ENCODE measurements at places on chromosomes 16 and 17. TPM values are rescaled to one million over a fixed set of nuclear protein-coding genes. Genes with fewer than 3 reads are reported as not detected.

Gene C16orf54
- not detected for polyA plus RNA-seq

Gene SMTNL2
- polyA plus RNA-seq, result not detected

Gene HEXIM1
- polyA plus RNA-seq, result 14.5 TPM

Gene TNK1
- polyA plus RNA-seq, result 0.55 TPM

Gene CD68
- polyA plus RNA-seq, result 55.0 TPM

Gene DPEP3
- polyA plus RNA-seq, result not detected

Gene KRTAP16-1
- polyA plus RNA-seq, result not detected

Gene ITGAL
- not detected for polyA plus RNA-seq

Gene FAM171A2
- polyA plus RNA-seq, result 8.1 TPM

DNA sequence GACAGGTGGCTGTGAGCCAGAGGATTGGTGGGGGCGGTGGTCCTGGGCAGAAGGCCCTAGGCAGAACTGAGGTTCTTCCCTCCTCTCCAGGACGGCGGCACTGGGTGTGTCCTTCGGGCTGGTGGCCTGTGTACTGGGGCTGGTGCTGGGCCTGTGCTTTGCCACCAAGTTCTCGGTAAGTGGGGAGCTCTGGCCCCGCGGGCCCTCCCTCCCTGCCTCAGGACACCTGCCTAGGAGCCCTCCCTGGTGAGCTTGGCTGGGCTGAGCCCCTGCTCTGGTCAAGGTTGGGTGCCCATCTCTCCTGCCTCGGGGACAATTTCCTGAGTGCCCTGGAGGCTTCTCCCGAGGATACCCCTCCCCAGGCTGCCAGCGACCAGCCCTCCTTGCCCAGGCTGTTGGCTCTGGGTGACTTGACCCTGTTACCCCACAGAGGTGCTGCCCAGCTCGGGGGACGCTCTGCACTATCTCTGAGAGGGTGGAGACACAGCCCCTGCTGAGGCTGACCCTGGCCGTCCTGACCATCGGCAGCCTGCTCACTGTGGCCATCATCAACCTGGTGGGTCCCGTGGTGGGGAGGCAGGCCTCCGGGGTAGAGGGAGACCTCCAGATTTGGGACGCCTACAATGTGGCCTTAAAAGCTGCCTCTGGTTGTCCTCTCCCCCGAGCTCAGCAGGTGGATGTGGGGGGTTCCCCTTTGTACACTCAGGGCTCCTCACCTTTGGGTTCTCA lies 42.0 kb downstream of the ADCY7 start:
- DNase-seq, result no peak

- peak; percentile 87 for DNase-seq
Measured at GRCh38 chr16:15966836-15967546, 17.6 kb downstream of the ABCC1 start.

- DNase-seq, result peak; percentile 75
Measured at GRCh38 chr17:15171167-15172047, 93.7 kb downstream of the PMP22 start.

- no peak for DNase-seq
Measured at GRCh38 chr16:67030221-67030962, 1.4 kb downstream of the CBFB start.

DNA sequence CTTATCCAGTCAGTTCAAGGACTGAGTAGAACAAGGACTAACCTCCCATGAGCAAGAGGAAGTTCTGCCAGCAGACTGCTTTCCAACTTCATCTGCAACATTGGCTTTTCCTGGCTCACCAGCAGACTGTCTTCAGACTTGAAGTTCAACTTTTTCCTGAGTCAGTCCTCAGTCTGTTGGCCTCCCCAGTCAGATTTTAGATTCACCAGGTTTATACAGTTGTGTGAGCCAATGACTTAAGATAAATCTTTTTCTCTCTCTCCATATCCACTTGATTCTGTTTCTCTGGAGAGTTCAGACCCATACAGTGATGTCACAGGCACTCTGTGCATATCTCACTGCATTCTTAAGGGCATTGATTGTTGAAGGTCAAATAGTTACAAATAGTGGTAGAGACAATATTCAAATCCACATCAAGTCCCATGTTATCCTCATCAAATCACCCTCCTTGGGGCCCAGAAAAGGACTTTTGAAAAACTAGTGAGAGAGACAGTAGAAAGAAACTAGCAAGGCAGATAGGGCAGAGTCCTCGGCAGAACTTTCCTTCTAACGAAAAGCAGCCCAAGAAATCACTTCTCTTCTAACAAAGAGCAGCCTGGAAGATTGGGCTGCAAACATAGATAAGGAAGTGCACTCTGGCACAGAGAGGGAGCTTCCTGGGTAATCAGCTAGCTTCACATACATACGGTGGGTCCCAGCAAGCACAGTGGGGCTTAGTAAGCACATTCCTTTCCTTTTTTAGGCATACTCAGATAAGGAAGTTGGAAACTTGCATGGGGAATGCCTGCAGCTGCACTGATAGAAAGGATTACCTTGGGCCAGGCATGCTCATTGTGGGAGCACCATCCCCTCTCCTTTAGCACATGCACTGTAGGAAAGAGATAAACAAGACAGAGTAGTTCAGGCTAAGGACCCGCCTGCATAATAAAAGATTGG lies 132.3 kb upstream of the FAM20A start:
- peak; percentile 72 for DNase-seq

DNA sequence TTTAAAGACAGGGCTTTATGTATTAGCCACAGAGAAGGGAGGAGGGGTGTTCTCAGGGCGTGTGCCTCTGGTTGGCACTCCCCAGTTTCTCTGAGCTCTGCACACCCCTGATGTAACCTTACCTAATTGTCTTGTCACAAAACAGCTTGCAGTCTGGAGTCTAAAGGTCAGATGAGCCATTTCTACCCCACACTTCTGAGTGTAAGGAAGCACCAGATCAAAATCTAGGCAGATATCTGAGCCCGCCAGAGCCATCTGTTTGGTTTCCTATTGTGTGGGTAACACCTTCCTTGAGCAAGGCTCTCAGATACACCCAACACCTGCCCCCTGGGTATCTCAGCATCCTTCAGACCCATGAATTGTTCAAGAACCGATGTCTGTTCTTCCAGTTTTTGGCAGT lies 15.5 kb downstream of the CDH1 start:
- DNase-seq, result no peak

- DNase-seq, result no peak
Measured at GRCh38 chr17:30225112-30225511, 10.4 kb downstream of the SLC6A4 start.

- no peak for DNase-seq
Measured at GRCh38 chr16:84884596-84885341, 65.0 kb downstream of the CRISPLD2 start.

DNA sequence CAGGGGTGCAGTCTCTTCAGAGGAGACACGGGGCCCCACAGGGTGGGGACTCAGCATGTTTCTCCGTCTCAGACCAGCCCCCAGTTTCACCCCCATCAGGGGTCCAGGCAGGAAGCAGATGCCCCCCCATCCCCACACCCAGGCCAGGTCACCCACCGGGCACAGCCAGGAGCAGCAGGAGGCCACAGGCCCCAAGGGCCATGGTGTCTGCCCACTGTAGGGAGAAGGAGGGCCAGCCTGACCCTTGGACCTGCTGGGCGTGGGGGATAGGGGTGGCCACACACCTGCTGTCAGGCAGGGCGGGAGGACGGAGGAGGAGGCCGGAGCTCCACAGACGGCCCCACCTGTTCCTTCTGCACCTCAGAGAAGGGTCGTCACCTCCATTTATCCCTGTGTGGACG lies at the start of gene TPSG1:
Gene TPSG1 (minus strand): TSS at position 218 of the 401 bp plus-strand sequence. CDS start 16 bp downstream, at position 202.
- DNase-seq, result no peak

GRCh38 chr17:74759243-74759801 lies 10.9 kb downstream of the NHERF1 start:
- DNase-seq, result no peak

DNA sequence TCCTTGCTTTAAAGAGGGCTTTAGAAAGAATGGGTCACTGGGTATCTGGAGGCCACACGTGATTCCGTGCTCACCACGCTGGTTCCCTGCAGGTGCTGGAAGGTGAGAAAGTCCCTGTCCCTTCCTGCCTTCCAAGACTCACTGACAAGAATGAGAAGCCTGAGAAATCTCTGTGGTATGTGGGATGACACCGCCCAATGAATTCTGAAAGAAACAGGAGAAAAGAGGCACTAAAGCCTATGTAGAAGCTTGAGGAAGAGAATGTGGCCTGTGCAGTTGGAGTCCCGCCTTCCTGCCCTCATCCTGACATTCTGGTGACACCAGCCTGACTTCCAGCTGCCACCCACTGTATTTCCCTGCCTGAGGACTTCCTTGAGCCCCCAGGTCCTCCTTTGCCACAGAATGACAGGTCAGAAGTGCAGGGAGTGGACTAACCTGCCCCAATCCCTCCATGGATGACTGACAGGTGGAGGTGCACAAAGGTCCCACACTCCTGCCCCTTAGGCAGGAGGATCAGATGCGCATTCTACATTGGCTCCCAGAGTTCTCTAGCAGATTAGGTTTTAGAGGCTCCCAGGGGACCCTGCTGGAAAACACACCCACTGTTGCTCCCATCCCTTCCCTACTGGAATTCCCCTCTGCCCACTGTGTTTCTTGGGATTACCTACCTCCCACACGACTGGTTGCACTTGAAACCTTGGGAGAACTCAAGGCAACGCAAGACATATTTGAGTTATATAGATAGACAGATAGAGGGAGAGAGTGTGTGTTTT lies 38.6 kb upstream of the TENT4B start:
- no peak for DNase-seq

- no peak for DNase-seq
Measured at GRCh38 chr17:77212081-77212832, 71.5 kb downstream of the SEC14L1 start.

GRCh38 chr16:82700541-82701235 lies 73.9 kb downstream of the CDH13 start:
- peak; percentile 78 for DNase-seq

- no peak for DNase-seq
Measured at GRCh38 chr17:77677630-77678029, 280.9 kb upstream of the TNRC6C start.

DNA sequence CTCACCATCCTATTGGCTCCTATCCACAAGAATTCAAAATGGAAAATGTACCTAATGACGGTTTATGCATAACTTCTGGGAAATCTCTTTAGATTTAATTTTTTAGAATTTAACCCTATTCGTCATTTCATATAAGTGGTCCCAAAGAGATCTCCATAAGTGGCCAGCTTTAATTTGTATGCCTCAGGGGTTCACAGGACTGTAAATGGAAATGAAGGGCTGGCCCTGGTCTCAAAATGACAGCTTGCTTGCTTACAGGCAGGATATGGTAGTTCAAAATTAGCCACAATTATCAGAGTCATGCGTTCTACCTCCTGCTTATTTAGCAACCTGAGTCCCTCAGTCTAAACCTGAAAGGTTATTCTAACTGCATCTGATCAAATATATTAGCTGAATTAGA lies 6.6 kb upstream of the NACA2 start:
- DNase-seq, result no peak

GRCh38 chr17:74088285-74088933 lies 115.1 kb upstream of the RPL38 start:
- no peak for DNase-seq

GRCh38 chr17:12953156-12953555 lies 64.7 kb downstream of the ELAC2 start:
- no peak for DNase-seq
